ENCODE measurements at places on chromosomes 11 and 22. TPM values are rescaled to one million over a fixed set of nuclear protein-coding genes. Genes with fewer than 3 reads are reported as not detected.

Gene NR1H3
- 8.6 TPM for total RNA-seq

Gene CYTH4
- total RNA-seq = 0.36 TPM

Gene OR52N4
- not detected for total RNA-seq

Gene C22orf31
- total RNA-seq = not detected

Gene SEC14L6
- total RNA-seq = 0.40 TPM

Gene CCDC34
- total RNA-seq = 5.1 TPM

Gene SMTNL1
- total RNA-seq = not detected

Gene CHRNA10
- 1.1 TPM for total RNA-seq

Gene MMP10
- total RNA-seq = 5.1 TPM

Gene PIWIL4
- total RNA-seq = 4.6 TPM

Gene HTR3A
- not detected for total RNA-seq

Gene PVALB
- not detected for total RNA-seq

Gene HPX
- 0.78 TPM for total RNA-seq

Gene PRDM11
- 9.1 TPM for total RNA-seq

Gene ZBTB3
- 11.7 TPM for total RNA-seq

Gene BRSK2
- 0.46 TPM for total RNA-seq

Gene UBQLN3
- 0.10 TPM for total RNA-seq

Gene XKR3
- not detected for total RNA-seq

Gene LSP1
- total RNA-seq = 0.66 TPM

Gene MMP13
- total RNA-seq = not detected

Gene TCP11L1
- total RNA-seq = 30.2 TPM

Gene CALCA
- not detected for total RNA-seq

Gene BSX
- not detected for total RNA-seq

Gene CADM1
- total RNA-seq = 5.5 TPM

Gene C11orf16
- not detected for total RNA-seq

Gene MFNG
- 0.30 TPM for total RNA-seq

Gene MAPK12
- total RNA-seq = 35.3 TPM

Gene MUC5AC
- total RNA-seq = not detected

Gene IL18
- total RNA-seq = 0.23 TPM

Gene DDX17
- 423 TPM for total RNA-seq

Gene USH1C
- total RNA-seq = not detected

Gene SLC35C1
- 17.7 TPM for total RNA-seq

Gene SCN2B
- total RNA-seq = 0.03 TPM

Gene ARHGAP32
- 11.7 TPM for total RNA-seq

Gene ASPHD2
- 2.1 TPM for total RNA-seq

Gene CAVIN3
- 111 TPM for total RNA-seq

Gene MS4A6E
- not detected for total RNA-seq

Gene ZBTB16
- under 0.01 TPM for total RNA-seq

Gene RGL4
- not detected for total RNA-seq

Gene TMEM121B
- 0.20 TPM for total RNA-seq

Gene PITPNB
- 27.8 TPM for total RNA-seq

Gene RASGRP2
- 0.50 TPM for total RNA-seq

Gene OR10W1
- total RNA-seq = not detected

Gene KRTAP5-8
- not detected for total RNA-seq

Gene APOBEC3B
- 2.0 TPM for total RNA-seq

Gene TUBA8
- total RNA-seq = 0.72 TPM

Gene DRG1
- 52.5 TPM for total RNA-seq

Gene DLG2
- total RNA-seq = 1.6 TPM

Gene CHKB
- total RNA-seq = 13.7 TPM

Gene TP53I11
- 55.1 TPM for total RNA-seq

Gene SLC22A12
- not detected for total RNA-seq

Gene DKK3
- total RNA-seq = 561 TPM

Gene SOX6
- 2.5 TPM for total RNA-seq

Gene NXPE2
- total RNA-seq = 0.07 TPM

Gene SCN4B
- 0.07 TPM for total RNA-seq
